Ureter (tissue), 1 donor: ENCODE measurements at places on chromosomes 12 and 14. TPM values are rescaled to one million over a fixed set of nuclear protein-coding genes. Genes with fewer than 3 reads are reported as not detected.
A peak's percentile ranks its signal among the peaks of the same experiment; 100 is the strongest.

DNA sequence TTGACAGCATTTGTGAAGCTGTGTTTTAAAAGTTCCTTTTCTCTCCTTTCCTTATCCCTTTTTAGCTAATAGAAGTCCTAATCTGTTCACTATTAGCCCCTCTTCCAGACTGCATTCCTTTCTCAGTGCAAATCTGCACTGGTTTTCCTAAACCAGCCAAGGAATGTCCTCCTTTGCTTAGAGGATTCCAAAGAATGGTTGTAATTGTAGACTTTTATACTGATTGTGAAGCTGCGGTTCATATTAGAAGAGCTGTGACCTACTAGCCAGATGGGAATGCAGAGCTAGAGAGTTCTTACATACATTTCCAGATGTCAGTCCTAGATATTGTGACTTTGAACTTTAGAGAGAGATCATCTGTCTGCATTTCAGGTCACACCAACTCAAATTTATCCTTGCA, 79.8 kb downstream of the MYRFL start:
- no peak for DNase-seq

- DNase-seq, result no peak
Measured at GRCh38 chr14:44901696-44902095, 60.1 kb downstream of the KLHL28 start.

Gene CCDC198
- 28.3 TPM for total RNA-seq

DNA sequence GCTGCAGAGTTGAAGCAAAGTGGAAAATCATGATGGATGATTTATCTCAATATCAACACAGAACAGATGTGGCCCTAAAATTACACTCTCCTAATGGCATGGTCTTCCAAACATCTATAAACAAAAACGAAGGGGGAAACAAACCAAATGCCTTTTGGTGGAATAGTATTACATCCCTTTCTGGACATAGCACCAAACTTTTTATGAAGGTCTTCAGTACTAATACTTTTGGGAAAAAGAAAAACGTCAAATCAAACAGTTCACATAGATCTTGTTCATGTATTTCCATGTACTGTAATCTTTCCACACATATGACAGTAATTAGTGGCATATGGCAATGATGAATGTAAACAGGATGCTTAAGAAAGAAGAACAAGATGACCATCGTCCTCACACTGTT, 22.9 kb upstream of the ANAPC7 start:
- no peak for DNase-seq

Gene USP44
- total RNA-seq, result 1.3 TPM

DNA sequence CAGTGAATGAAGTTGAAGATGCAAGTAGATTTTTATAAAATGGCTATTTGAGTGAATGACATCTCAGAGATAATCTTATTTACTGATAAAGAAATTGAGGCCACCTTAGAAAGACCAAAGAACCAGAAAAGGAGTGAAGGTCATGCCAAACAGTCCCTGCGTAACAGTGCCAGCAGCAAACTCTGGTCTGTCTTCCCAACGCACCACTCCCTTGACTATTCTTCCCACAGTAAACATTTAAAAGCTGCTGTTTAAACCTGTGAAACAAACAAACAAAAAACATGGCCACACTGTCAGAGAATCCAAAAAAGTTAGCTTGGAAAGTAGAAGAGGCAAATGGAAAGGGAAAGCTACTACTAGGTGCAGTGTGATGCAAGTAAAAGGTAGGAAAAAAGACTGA, 1.5 kb upstream of the PRPF39 start:
- no peak for DNase-seq

- no peak for DNase-seq
Measured at GRCh38 chr14:102066041-102066451, 20.8 kb downstream of the HSP90AA1 start.

- DNase-seq, result peak; percentile 18
Measured at GRCh38 chr14:74469548-74470518, 23.3 kb downstream of the NPC2 start.

Gene KICS2
- total RNA-seq, result 17.2 TPM

DNA sequence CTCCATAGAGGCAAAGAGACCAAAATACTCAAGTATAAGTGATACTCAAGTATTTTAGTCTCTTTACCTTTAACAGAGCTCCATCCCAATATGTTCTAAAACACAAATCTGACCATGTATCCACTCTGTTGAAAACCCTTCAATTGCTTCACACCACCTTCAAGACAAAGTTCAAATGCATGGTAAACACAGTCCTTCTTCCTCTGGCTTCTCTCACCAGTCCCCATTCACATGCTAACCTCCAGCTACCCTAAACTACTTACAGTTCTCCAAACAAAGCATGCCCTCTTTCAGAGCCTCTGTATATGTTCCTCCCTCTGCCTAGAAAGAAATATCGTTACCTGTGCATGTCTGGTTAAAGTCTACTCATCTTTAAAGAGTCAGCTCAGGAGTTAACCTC, 100.2 kb downstream of the NUMB start:
- no peak for DNase-seq

- no peak for DNase-seq
Measured at GRCh38 chr12:114776731-114777442, 92.9 kb upstream of the TBX3 start.

DNA sequence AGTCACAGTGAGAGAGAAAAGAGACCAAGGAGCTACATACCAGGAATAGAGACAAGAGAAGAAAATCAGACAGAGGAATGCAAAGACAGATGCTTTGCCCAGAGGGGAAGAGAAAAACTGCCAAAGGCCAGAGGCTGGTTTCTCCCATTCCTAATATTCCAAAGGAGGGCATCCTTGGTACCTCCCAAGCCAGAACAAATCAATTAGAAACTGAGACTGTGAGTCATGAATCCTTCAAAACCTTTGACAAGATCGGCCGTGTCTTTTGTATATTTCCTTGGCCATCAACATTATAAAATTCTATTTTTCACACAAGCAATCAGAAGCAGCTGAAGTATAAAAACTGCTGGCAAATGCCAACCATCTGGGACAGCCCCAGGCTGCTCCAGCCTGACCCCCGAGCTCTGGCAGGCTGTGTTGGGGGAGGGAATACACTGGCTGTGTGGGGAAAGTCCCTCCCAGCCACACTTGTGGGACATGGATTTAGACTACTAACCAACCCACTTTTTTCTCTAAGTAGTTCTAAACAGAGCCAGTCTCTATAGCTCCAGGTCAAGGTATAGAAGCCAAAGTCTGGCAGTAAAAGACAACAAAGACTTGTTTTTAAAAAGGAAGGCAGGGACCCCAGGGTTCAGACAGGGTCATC, 13.7 kb downstream of the POMT2 start:
- no peak for DNase-seq

Gene NR1H4
- total RNA-seq, result 7.0 TPM
